ENCODE measurements at places on chromosomes 4 and X. TPM values are rescaled to one million over a fixed set of nuclear protein-coding genes. Genes with fewer than 3 reads are reported as not detected.

DNA sequence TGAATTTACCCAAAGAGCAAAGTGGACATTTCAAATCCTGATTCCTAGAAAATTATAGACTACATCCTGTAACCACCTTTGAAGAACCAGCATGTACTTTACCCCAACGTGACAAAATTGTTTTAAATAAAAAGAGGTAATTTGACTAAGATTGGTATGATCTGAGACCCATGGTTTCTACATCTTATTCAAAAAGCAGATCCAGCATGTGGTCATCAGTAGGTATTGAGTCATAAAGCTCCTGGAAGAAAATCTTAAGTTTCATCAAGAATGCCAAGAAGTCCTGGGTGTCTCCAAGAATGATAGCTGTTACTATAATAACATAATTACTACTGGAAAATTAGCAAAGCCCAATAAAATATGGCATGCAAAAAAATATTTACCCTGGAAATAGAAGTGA, 61.8 kb downstream of the NFKB1 start:
- no peak for DNase-seq

- no peak for DNase-seq
These were observed 64.1 kb downstream of the NEUROG2 start for GRCh38 chr4:112451831-112452230.

DNA sequence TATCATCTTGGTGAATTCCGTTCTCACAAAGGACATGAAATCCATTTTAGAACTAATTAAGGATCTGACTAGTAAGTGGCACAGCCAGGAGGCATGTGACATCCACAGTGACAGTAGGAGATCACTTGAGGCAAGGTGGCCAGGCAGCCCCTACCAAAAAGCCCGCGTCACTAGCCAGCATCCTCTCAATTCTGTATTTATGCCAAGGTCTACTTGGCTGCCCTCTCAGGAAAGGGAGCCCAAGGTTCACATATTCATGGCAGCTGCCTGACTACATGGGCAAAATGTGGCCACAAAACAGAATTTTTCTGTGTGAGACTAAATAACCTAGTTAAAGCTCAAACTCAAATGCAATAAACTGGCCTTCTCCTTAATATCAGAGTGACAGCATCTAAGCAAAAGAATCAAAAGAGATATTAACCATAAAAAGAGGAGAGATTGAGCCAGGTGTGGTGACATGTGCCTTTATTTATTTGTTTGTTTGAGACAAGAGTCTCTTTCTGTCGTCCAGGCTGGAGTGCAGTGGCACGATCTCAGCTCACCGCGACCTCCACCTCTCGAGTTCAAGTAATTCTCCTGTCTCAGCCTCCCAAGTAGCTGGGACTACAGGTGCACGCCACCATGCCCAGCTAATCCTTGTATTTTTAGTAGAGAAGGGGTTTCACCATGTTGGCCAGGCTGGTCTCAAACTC, 51.5 kb downstream of the SLC9A7 start:
- no peak for DNase-seq

DNA sequence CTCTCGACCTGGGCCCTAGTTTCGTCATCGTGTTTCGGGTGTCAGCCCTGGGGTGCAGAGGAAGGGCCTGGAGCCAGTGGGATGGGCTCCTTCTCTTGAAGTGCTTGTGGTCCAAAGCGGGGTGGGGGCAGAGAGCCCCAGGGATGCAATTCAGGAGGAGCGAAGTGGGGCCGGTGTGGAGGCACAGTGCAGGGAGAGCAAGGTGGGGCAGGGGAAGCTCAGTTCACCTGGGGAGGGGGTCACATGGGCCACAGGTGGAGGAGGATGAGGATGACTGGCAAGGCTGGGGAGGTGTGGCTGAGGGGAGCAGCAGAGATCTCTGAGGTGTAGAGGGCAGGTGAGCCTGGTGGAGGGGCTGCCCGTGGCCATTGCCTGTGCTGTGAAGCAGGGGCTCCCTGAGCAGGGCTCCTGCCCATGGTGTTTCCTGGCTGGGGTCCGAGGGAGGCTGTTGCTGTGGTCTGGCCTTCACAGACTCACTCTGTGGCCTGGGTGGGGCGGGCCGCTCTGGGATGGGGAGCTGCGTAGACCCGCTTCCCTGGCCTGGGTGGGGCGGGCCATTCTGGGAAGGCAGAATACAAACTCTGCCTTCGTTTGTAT, 6.9 kb downstream of the SORCS2 start:
- DNase-seq = no peak

DNA sequence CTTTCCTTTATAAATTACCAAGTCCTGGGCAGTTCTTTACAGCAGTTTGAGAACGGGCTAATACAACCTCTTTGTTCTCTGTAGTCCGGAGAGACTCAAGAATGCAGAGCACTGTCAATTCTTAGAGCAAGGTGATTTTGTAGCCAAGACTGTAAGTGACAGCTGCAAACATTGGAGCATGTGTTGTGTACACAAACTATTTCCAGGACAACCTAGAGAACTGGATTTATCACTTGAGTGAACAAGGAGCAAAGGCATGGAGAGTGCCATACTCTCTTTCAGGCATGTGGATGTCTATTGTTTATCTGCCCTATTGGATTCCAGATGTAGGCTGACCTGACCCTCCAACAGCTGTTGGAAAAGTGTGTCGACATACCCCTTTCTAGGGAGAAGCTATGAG, 153.9 kb downstream of the SPANXN3 start:
- no peak for DNase-seq

- DNase-seq = no peak
These were observed 228.0 kb downstream of the RASL11B start for GRCh38 chr4:53089936-53090729.

DNA sequence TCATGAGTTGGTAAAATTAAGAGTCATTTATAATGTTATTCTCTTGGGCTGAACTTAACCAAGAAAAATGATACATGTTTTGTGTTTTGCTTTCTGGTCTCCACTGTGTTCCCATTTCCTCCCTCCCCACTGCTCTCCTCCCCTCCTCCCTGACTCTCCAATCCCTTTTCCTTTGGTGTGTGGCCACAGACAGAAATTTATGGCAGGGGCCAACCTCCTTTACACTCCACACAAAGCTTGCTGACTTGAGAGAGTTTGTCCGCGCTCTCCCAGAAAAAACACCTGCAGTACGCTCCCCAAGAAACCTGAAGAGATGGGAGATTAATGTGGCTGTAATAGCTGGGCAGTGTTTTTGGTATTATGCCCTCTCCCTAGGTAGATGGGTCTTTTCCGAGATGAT, 88.9 kb downstream of the ALPK1 start:
- DNase-seq = no peak

GRCh38 chrX:14380044-14380443, 149.3 kb upstream of the GLRA2 start:
- DNase-seq = no peak

DNA sequence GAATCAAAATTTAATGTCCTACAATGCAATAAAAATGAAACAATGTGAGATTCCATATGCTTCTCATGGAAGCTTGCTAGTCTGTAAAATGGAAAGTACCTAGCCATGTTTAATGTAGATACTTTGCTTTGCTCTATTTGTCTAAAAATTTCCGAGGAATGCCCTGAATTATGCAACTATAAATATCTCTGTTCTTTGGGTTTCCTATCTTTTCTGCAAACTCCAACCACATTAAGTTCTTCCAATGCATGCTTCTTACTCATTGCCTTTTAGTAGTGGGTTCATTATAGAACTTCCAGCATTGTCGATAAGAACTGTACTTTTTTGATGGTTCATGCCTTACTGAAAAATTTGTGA, 178.3 kb downstream of the RASL11B start:
- no peak for DNase-seq

DNA sequence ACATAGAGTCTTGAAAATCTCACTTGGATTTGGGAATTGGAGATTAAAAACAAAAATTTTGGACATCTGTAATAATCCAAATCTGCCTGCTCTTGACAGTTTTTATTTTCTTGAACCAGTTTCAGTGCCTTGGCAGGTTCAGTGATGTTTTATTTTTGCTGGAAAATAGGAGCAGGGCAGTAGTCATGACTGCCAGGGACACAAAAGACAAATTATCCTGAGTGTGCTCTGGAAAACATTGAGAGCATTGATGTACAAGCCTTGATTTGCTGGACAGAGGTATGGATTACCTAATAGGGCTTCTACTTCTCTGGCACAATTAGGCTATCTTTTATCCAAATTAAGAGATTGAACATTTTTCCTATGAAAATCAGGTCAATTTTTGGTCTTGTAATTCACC, 123.4 kb upstream of the SFRP2 start:
- DNase-seq = no peak

GRCh38 chrX:106243376-106243775, 75.3 kb downstream of the PWWP3B start:
- no peak for DNase-seq

DNA sequence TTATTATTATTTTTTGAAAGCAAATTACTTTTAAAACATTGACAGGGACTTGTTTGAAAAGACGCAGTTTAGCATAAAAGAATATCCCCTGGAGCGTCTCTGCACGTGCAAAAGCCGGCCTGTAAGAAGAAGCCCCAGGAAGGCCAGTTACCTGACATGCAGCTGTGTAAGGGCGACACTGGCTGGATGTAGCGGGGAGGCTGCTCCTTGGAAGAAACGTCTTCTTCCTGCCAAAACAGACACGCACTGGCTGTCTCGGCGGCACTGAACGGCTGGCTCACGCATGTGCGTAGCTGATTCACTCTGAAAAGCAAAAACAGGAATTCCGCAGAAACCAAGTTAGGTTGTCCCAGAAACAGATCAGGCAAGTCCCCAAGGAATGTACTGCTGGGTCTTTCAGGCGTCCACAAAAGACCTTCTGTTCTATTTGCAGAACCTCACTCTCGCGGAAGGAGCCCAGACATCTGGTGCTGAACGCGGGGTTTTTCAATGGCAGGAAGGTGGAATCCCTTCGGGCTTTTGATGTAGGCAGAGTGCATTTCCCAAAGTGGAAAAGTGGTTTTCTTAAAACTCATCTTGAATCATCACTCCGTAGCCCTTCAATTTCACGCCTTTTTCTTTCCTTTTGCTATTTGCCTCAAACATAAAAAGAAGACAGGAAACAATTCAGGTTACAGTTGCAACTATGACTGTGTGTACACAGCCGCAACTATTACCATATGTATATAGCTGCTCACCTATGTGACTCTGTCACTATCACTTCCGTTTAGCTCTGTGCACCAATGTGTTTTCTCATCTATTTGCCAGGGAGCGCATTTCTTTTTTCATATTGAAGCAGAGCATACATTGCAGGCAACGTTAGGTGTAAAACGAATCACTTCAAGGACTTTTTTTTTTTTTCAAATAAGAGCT, 38.1 kb upstream of the ARSH start:
- no peak for DNase-seq

DNA sequence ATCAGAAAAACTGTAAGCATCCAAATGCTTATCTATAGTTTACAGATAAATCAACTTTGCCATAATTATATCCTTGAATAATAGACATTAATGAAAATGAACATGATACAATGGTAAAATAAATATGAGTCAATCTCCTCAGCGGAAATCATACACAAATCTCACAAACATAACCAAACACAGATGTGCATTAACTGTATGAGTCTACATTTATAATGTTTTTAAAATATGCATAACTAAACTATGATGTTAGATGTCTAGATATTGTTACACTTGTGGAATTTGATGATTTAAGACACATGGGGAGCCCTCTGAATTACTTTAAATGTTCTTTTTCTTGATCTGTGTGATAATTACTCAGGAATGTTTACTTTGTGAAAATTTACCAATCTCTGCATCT, 951.2 kb downstream of the TECRL start:
- no peak for DNase-seq

GRCh38 chr4:169620880-169621248, 486 bp downstream of the CLCN3 start:
- peak; percentile 19 for DNase-seq

GRCh38 chr4:19721587-19721986, 530.1 kb upstream of the SLIT2 start:
- no peak for DNase-seq

DNA sequence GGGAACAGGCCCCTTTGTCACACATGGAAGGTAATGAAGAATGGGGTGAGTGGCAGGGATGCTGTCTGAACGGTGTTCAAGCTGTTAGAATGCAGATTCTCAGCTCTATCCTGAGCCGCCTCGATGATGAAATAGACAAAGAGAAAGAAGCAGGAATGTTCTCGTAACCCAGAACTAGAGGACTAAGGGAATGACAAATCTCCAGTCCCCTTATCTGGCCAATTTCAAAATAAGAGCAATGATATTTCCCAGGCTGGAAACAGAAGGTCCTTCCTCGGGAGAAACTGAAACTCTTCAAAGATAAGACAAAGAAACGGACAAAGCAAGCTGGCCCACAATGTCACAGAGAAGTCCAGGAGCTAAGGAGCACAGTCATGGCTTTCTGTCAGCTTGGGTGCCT, 29.5 kb upstream of the MTNR1A start:
- DNase-seq = no peak

- DNase-seq = no peak
These were observed 47.0 kb downstream of the FAT1 start for GRCh38 chr4:186676531-186677161.

- DNase-seq = no peak
These were observed 59.8 kb downstream of the CPLX1 start for GRCh38 chr4:766152-766515.

DNA sequence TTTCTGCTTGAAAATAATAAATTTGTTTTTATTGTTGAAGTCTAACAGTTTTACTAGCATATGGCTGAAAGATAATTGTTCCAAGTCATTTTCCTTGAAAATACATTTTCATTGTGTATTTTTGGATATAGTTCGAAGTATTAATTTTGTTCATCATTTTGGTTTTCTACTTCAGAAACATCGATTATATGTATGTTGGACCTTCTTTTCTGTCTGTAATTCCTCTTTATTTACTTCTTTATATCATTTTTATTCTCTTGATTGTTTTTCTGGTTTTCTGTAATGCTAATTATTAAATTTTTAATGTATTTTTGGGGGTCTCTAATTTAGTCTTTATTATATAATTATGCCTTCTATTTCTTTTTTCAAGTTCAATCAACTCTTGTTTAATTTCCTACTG, 407.1 kb upstream of the FRG1 start:
- DNase-seq = no peak

GRCh38 chr4:180828455-180829018, 1414.7 kb upstream of the TENM3 start:
- DNase-seq = peak; percentile 38

DNA sequence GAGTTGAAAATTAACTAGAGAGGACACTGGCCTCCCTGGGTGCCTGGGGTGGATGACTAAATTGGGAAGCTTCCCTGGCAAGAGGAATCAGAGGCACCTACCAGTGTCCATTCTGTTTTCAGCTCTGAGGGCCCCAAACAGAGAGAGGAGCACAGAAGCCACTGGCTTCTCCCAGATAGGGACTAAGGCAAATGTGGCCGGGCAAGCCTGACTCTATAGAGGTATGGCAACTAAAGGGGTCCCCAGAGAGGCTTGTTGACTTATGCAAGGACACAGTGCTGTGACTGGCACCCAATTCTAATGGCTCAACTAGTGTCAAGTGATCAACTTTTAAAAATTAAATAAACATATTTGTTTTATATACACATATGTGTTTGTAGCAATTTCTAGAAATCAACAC, 17.2 kb downstream of the TRPC3 start:
- DNase-seq = no peak

GRCh38 chr4:110003401-110004187, 90.9 kb downstream of the EGF start:
- DNase-seq = no peak

MSANTD1 gene
- total RNA-seq = 0.97 TPM

GAB3 gene
- 0.90 TPM for total RNA-seq

NWD2 gene
- total RNA-seq = not detected

SCD5 gene
- 0.38 TPM for total RNA-seq

IL21 gene
- total RNA-seq = not detected

All from endothelial cell (in vitro differentiated cells).